Fibroblast of the aortic adventitia (primary cell): ENCODE measurements at places on chromosomes 11 and 22.

GRCh38 chr11:119300198-119300964, 16.5 kb downstream of the MCAM start:
- no peak for DNase-seq

DNA sequence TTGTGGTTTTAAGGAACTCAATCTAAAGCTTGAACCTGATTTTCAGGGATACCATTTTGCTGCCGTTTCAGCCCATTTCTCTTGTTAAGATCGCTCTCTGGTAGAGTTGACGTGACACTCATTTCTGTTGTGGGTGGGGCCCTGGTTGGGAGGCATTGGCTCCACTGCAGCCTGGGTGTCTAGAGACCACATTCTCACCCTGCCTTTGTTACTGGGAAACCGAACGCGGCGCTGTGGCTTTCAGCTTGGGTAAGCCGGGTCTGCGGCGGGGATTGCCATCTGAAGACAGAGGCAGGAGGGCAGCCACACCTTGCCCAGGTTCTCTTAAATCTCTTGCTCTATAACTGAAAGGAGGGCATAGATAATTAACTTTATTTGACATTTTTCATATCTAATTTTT, 3.2 kb downstream of the EHF start:
- no peak for DNase-seq

GRCh38 chr11:8356721-8357504, 93.2 kb upstream of the LMO1 start:
- DNase-seq, result no peak

- DNase-seq, result peak; percentile 72
These were observed 16.1 kb downstream of the BIK start for GRCh38 chr22:43126501-43127165.

DNA sequence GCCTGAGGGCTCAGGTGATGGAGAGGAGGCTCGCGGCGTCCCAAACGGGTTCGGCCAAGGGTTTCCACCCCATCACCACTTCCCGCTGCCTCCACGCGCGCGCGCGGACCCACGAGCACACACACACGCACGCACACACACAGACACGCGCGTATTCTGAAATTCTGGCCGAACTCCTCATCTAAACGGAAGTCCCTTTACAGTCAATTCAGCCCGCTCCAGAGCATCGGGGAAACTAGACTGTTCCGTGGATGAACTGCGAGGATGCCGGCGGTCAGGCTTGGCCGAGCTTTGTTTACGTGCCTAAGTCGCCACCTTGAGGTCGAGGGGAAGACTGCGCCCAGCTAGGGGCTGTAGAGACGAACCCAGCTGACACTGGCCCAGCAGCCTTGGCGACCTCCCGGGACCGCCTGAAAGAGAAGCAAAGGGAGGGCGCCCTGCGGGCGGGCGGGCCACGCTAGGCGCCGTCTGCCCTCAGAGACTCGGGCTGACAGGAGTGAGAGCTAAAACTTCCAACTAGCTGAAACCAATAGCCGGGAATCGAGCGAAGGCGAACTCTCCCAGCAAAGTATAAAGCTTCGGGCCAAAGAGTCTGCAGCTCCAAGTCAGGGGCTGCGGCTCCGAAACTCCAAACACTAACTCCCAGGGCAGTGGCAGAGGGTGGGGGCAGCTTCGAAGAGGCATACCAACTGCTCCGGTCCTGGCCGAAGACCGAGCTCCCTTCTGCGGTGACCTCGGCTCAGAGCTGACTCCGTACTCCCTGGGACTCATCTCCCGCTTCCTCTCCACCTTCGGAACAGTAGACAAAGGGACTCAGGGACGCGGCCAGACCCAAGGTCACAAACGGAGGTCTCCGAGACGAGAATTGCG, 124.7 kb upstream of the C11orf58 start:
- peak; percentile 75 for DNase-seq

DNA sequence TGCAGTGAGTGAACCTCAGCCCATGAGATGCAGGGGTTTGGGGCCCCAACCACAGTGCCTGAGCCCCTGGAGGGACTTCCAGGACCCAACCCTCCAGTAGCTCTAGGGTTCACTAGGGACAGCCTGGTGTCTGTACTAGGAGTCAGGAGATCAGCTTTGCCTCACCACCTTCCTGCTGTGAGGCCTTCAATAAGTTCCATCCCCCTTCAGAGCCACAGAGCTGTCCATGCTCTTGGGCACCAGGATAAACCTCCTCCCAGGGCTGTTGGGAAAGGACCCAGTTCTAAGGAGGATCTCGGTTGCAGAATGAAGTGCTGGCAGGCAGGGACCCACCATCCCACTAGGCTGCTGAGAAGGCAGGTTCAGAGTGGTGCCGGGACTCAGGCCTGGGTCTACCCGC, 9.7 kb downstream of the ARHGEF17 start:
- no peak for DNase-seq
